ENCODE measurements at places on chromosomes 16 and 17.

GRCh38 chr17:76419576-76420260 is 33.2 kb downstream of the UBE2O start:
- no peak for DNase-seq

DNA sequence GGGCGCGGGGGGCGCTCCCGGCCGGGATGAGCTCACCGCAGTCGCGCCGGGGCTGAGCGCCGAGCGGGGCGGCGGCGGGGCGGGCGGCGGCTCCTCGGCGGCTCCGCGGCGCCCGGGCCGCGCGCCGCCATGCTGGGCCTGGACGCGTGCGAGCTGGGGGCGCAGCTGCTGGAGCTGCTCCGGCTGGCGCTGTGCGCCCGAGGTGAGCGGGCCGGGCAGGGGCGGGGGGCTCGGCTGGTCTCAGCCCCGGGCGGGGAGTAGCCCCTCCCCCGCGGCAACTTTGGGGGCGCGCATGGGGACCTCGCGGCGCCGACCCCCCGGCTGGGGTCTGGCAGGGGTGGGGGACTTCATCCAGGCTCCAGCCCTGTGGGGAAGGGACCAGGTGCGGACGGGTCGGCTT is at the start of gene ARHGDIG:
ARHGDIG (plus strand) TSS at position 40 of the 400 bp plus-strand sequence; CDS start at position 130, 90 bp downstream.
- no peak for DNase-seq

- DNase-seq = peak; percentile 79
Observed at GRCh38 chr16:84672276-84673202, 24.2 kb downstream of the KLHL36 start.

DNA sequence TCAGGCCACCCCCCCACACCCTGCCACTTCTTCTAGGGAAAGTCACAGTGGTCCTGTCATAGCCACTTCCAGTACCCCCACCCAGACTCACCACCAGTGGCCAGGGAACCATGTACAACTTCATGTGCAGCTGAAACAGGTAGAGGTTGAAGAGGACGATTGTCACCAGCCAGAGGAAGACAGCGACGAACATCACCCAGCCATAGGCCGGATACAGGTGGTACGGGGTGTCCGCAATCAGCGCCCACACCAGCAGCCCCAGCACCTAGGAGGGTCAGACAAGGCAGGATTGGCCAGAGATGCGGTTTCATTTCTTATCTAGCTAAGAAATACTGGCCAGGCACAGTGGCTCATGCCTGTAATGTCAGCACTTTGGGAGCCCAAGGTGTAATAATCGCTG is 16.7 kb downstream of the ARL2BP start:
- DNase-seq = no peak

DNA sequence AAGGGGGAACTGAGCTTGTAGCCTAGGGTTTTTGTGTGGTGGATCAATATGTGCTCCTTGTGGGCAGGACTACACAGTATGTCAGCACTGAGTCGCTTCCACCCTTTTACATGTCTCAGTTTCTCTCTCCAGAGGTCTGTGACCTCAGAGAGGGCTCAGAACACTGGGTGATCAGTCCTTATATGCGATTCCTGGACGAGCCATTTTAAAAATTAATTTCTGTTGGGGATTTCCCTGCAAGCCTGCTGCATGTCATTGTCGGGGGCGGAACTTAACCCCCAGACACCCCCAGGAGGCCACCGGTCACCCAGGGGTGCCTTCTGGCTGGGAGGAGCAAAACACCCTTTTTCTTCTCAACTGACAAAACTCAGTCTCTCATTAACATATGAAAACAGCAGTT is 14.1 kb downstream of the DHRS7B start:
- DNase-seq = no peak

DNA sequence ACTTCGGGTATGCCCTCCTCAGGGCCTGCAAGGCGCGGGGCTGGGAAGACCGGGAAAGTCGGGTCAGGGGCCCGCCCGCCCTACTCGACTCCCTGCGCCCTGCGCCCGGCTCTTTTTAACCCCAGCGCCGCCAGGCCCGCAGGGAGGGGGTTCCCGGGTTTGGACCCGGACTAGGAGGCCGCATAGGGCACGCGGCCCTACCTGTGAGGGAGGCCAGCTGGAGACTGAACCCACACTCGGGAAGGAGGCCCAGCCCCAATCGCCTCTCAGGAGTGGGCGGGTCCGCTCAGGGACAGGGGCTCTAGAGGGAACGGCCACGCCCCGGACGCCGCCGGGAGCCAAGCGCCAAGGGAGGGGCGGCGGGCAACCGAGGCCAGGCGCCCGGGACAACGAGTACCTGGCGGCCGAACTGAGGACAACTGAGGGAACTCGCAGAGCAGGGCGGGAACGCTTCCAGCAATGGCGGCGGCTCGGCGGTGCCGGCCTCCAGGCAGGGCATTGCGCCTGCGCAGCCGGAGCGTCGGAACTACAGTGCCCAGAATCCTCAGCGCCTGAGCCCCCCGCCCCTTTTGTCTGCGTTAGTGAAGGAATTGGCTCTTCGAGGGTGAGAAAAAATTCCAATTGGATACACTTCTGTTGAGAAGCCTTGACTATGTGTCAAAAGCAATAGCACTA is at the start of gene ZNF624:
ZNF624 (minus strand) TSS at position 484 of the 675 bp plus-strand sequence.
- peak; percentile 97 for DNase-seq

GRCh38 chr17:42010898-42011516 is 6.2 kb downstream of the DNAJC7 start:
- no peak for DNase-seq

GRCh38 chr17:78783711-78784324 is 1.7 kb upstream of the CYTH1 start:
- no peak for DNase-seq

DNA sequence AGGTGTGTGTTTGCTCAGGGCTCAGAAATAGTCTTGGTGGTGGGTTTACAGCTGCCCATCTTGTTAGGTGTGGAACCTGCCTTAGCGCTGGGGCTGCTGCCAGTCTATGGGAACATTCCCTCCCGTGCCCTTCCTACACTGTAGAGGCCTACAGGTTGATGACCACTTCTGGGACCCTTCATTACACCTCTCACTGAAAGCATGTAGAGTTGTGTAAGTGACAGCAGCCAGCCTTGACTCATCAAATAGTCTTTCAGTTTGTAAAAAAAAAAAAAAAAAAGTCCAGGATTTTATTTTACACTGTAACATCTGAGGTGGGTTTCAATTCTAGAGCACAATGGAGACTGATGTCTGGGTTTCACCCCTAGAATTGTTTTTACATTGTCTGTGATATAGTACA is 193.9 kb downstream of the SPECC1 start:
- no peak for DNase-seq

DNA sequence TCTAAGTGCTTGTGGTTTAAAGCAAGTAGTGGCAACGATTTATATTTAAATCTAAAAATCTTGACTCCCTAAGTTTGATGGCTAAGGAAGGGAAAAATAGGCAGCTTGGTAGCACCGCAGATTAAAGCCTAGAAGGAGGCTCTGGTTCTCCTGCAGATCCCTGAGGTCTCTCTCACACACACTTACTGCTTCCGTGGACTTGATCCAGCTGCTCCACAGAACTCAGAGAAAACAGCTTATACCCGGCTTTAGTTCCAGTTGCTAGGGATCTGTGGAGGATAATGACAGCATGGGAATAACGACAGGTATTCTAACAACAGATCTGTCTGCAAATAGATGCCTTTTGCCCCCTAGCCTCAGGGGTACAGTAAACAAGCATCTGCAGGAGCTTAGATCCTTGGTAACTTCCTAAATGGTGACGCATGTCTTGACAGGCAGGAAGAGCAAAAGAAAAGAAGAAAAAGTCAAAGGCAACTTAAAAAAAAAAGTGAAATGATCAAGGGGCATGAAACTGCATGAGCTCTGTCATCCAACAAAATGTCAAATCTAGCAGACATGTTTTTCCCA is 4.5 kb downstream of the WIPI1 start:
- no peak for DNase-seq

GRCh38 chr17:4588391-4588790 is 4.1 kb downstream of the SMTNL2 start:
- DNase-seq = no peak

DNA sequence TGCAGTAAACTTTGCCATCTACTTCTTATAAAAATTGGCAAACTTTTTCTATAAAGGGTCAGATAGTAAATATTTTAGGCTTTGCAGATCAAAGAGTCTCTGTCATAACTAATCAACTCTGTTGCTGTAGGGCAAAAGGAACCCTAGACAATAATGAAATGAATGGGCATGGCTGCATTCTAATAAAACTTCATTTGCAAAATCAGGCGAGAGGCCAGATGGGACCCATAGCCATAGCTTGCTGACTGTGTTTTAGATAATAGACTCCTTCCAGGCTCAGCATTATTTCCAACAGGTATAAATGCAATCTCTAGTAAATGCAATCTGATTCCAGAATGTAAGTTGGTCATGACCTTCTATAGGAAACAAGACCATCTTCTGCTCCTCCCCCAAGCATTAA is 490.7 kb downstream of the TOX3 start:
- no peak for DNase-seq

DNA sequence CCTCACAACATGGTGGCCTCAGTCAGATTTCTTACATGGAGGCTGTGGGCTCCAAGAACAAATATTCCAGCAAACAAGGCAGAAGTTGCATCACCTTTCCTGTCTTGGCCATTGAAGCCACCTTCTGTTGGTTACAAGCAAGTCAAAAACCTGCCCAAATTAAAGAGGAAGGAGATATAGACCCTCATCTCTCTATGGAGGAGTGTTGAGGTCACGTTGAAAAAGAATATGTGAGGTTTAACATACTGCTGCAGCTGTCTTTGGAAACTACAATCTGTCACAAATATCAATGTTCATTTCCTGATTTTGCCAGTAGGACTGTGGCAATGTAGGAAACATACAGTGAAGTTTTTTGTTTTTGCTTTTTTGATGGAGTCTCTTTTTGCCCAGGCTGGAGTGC is 211.4 kb downstream of the COPRS start:
- DNase-seq = no peak

GRCh38 chr16:2990891-2991290 is 10.6 kb upstream of the PKMYT1 start:
- no peak for DNase-seq

DNA sequence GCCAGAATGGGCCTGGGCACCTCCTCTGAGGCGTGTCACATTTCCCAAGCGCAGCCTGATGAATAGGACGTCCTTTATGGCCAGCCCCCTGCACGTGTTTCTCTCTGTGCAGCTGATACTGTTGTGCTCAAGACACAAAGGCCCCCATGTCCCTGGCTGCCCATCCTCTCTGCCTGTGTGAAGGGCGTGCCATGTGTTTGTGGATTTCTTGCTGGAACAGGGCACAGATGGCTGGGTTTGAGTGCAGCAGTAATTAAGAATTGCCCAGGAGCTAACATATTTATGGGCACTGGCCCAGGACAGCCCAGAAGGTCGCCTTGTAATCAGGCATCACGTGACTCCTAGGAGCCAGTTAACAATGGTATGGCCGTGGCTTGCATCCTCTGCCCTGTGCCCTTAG is 181.1 kb downstream of the CCDC182 start:
- peak; percentile 47 for DNase-seq

DNA sequence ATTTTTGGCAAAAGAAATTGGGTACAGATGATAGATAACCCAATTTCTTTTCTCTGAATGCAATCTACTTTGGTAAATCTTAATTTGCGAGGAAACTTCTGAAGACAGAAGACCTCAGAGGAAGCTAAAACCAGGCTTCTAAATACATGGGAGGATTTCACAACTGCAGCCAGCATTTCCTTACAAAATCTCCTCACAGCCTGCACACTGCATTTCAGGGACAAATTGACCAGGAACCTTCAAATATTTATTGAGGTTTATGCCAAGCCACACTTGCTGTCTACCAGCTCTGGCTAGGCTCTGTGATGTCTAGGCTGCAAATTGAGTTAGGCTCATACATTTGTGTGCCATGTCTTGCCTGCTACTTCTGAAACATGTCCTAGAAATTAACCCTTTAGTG is 167.3 kb upstream of the CDH5 start:
- no peak for DNase-seq

Measured in small intestine (tissue), 16 donors.